Activated T-cell treated with anti-CD3 and anti-CD28 coated beads for 4 hours (primary cell): ENCODE measurements at places on chromosomes 13 and 19.

DNA sequence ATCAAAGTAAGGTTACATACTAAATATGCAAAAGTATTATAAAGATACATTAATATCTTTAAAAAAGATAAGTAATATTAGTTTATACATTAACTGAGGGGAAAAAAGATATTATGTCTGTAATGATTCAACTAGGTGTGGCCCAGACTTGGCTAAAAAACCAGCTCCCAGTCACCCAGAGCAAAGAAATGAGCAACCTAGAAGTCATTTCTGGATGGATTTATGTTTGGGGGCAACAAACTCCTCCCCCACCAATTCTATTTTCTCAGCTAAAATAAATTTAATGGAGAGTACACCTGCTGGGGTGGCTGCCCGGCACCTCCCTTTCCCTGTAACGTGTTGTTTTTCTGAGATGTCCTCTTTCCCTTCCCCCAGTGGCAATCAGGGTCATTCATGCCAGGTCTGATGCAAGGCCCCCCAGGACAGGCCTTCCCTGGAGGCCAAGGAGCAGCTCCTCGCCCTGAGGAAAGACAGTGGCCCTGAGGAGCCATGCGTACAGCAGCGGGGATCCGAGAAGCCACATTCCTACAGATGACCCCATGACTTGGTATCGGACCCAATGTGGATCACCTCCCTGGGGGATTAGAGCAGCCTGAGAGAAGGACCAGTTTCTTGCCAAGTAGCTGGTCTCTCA lies 78.6 kb upstream of the DOCK9 start:
- DNase-seq: no peak

GRCh38 chr13:63944911-63945310 lies 2529.3 kb upstream of the PCDH20 start:
- no peak for DNase-seq

GRCh38 chr19:3041761-3042620 lies 12.9 kb upstream of the TLE2 start:
- no peak for DNase-seq

DNA sequence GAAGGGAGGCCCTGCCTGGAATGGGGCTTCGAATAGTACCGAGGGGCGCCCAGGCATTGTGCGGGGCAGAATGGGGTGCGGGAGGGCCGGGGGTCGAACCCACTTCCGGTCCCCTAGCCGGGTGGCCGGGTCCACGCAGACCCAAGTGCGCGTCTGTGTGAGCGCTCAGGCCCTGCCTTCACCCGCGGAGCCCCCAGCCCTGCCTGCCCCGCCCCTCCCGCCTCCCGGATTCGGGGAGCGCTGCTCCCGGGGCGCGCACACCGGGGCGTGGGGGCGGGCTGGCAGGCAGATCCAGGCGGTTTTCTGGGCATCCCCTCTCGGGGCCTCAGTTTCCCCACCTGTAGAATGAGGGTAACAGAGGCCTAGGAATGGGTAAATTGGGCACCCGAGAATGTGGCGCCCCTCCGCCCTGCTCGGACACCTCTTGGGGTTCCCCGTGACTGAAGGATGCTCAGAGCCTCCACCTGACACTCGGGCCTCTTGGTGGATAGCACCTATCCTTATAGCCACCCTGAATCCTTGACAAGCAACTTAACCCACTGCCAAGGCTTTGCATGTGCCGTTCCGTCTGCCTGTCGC lies 682 bp downstream of the PIK3R2 start:
- no peak for DNase-seq

- no peak for DNase-seq
Observed at GRCh38 chr13:53460796-53461195, 432.2 kb downstream of the OLFM4 start.

GRCh38 chr13:99225078-99225477 lies 24.4 kb downstream of the UBAC2 start:
- DNase-seq: no peak

DNA sequence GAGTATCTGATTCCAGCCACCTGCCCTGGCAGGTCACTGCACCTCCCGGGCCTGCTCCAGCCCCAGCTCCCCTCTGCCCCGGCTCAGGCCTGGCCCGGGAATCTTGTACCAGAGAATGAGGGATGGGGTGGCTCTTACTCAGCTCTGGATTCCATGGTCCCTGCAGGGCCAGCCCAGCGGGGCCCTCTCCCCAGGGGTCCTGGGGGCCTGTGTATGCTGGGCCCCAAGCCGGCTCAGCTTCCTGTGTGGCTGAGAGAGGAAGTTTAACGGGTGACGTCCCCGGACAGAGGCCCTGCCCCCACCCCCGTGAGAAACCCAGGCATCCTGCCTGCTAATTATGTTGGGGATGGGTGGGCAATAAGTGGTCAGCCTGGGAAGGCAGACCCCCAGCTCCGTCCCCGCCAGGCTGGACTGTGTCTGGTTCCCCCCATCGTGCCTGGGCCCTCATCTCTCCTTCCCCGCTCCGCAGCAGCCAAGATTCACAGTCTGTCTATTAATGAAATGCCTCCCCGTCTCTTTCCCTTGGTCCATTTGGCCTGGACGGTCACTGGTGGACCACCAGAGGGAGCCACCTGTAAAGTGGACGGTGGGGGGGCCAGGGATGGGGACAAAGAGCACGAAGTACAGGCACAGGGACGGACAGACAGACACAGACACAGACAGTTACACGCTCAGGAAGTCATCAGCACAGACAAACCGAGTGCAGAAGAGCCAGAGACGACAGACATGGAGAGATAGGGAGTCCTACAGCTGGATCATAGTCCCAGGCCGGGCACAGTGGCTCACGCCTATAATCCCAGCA lies at the start of gene DENND1C:
Gene DENND1C, minus strand, starts transcription at position 247 of the 802 bp plus-strand sequence. Its CDS starts 92 bp downstream, at position 155.
- DNase-seq: peak; percentile 52

GRCh38 chr19:39555883-39556282 lies 15.9 kb upstream of the EID2 start:
- no peak for DNase-seq

- DNase-seq: no peak
Observed at GRCh38 chr19:15893477-15893876, 4.4 kb downstream of the CYP4F2 start.

GRCh38 chr19:16394681-16395375 lies 70.2 kb downstream of the KLF2 start:
- no peak for DNase-seq
